Left renal cortex interstitium (tissue), 4 donors: ENCODE measurements at places on chromosomes 12 and 14. TPM values are rescaled to one million over a fixed set of nuclear protein-coding genes. Genes with fewer than 3 reads are reported as not detected.

The VRK1 gene
- 28.3 TPM for polyA plus RNA-seq

The MANSC4 gene
- not detected for polyA plus RNA-seq

DNA sequence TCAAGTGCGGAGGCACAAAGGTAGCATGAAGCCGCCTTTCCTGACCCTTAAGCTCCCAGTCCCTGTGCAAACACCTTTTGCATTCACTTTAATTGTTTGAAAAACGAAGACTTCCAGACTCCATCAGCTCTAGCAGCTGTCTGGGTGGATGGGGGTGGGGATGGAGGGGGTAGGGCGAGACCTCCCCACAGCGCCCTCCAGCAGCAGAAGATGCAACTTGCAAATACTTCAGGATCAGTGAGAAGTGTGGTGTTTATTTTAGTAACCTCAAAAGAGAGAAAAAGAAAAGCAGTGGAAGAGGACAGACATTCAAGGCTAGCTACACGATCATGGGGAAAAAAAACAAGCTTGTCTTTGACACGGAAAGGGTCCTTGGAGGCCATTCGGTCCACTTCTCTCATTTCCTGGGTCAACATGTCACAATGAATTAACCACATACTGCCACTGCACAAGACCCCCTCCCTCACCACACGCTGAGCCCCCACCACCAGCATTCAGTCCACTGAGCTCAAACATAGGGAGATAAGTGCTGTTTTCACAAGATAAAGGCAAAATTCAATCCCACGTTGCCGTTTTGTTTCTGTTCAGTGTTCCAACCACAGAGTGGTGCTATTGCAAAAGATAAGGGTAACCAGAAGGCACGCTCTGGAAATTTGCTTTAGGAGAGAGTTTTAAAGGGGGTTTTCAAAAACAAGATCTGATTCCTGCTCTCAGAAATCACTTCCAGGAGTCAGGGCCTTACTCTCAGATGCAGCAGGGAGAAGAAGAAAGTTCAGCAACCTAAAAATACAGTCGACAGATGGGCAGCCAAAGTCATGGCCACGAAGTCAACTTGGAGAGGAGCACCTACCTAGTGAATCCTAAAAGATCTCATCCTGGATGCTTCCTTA, 3.3 kb upstream of the NTF3 start:
- no peak for DNase-seq

DNA sequence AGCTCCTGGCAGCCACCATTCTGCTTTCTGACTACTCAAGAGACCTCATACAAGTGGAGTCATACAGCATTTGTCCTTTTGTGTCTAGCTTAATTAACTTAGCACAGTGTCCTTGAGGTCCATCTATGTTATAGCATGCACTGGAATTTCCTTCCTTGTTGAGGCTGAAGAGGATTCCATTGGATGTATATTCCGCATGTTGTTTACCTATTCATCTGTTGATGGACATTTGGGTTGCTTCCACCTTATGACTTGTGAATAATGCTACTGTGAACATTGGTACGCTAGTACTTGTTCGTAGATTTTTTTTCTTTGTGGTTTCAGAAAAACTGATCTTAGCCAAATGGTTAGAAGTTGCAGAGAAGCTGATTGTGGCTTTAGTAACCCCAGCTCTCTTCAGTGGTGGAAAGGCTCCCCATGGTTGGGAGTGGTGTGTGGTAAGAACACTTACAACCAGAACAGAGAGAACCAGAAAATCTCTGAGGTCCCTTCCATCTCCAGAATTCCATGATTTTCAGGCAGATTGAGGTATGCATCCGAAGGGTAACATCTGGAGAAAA, 118.4 kb downstream of the SAMD4A start:
- no peak for DNase-seq

GRCh38 chr12:67442896-67443295, 173.7 kb downstream of the CAND1 start:
- no peak for DNase-seq

- DNase-seq, result no peak
These were observed 83.6 kb upstream of the VASH1 start for GRCh38 chr14:76677534-76678145.
